ENCODE measurements at places on chromosomes 2 and 18. TPM values are rescaled to one million over a fixed set of nuclear protein-coding genes. Genes with fewer than 3 reads are reported as not detected.
A peak's percentile ranks its signal among the peaks of the same experiment; 100 is the strongest.

GRCh38 chr2:131038258-131039100 lies 54.8 kb downstream of the FAM168B start:
- DNase-seq: no peak
- H3K4me1 ChIP-seq: peaks cover 11% of the 10 kb centered on the region
- no peaks in the 10 kb centered on the region for H3K36me3 ChIP-seq
- H3K4me3 ChIP-seq: no peak overlapping the region
- peaks cover 22% of the 10 kb centered on the region for H3K27me3 ChIP-seq

DNA sequence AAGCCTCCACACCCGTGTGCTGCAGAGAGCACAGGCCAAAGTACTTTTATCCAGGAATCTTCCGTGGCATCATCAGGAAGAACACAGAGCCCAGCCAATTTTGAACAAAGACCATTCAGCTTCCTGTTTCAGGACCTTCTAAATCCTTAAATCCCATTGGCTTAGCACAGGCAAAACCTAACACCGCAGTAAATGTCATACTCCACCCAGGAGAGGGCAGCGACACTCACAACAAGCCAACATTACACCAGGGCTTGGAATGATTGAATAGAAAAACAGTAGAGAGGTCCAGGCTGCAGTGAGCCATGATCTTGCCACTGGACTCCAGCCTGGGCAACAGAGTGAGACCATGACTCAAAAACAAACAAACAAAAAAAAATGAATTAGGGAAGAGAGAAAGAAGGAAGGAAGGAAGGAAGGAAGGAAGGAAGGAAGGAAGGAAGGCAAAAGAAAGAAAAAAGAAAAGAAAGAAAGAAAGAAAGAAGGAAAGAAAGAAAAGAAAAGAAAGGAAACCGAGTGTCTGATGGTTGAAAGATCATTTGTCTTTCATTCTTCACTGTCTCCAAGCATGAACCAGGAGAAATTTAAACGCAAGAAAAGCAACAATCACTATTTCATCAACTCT lies 144.6 kb upstream of the SATB2 start:
- no peaks in the 10 kb centered on the region for H3K36me3 ChIP-seq
- H3K27ac ChIP-seq: no peak overlapping the region
- DNase-seq: no peak
- peaks cover 5% of the 10 kb centered on the region for H3K4me1 ChIP-seq
- H3K4me3 ChIP-seq: no peak overlapping the region

DNA sequence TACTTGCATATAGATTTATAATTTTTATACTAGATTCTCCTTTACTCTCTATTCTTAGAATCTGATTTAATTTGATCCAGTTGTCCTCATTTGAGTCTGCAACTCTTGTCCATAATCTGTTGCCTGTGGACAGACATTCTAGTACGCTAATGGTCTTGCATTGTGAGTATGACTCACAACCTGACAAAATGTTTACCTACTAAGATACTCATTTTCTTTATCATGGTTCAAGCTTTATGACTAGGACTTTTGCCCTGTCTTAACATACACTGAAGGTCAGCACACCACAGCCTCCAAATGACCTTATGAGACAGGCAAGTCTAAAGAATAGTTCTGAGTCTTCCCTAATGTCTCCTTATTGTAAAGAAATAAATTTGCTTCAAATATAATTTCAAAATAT lies 142.3 kb upstream of the CDH7 start:
- H3K27me3 ChIP-seq: no peaks in the 10 kb centered on the region
- H3K4me3 ChIP-seq: no peak overlapping the region
- H3K36me3 ChIP-seq: no peaks in the 10 kb centered on the region
- DNase-seq: no peak
- H3K27ac ChIP-seq: no peak overlapping the region

- H3K36me3 ChIP-seq: no peaks in the 10 kb centered on the region
- no peak for DNase-seq
- H3K27me3 ChIP-seq: no peaks in the 10 kb centered on the region
- H3K27ac ChIP-seq: no peak overlapping the region
- H3K4me1 ChIP-seq: no peaks in the 10 kb centered on the region
- H3K4me3 ChIP-seq: no peak overlapping the region
These were observed 481.3 kb upstream of the CHAC2 start for GRCh38 chr2:53286345-53286744.

- no peak overlapping the region for H3K27ac ChIP-seq
- H3K36me3 ChIP-seq: no peaks in the 10 kb centered on the region
- H3K4me3 ChIP-seq: no peak overlapping the region
- no peaks in the 10 kb centered on the region for H3K4me1 ChIP-seq
- no peak for DNase-seq
- H3K27me3 ChIP-seq: peaks cover 10% of the 10 kb centered on the region
These were observed 12.4 kb upstream of the VAPA start for GRCh38 chr18:9901377-9901776.

DNA sequence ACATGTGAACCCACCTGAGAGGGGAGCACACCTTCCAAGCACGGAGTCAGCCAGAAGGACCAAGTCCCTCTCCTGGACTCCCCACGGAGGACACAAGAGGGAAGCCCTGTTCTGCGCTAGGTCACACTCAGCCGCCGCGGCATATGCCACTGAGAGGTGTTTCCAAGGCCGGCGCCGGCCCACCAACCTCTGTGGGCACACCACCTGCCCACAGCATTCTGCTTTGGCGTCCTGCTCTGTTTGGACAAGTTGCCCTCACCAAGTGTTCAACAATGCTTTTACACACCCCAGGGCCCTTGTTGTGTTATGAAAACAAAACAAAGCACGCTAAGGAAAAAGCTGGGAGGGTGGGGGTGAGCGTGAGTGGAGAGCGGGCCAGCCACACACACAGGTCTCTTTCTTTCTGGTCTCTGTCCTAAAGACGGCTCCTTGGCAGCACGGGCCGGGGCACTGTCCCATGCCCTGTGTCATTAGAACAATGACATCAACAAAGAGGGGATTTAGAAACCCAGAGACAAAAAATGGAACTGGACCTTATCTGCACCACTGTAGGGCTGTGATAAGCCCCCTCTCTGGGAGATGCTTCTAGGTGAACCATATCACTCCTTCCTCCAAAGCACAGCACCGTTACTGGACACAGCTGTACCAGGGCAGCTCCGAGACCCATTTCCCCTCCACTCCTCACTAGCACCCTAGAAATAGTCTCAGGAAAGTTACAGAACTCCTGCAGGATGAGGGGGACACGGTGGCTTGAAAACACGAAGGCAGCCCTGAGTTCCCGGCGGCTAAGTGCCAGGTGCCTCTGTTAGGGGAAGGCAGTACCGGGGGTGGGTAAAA lies 17.0 kb downstream of the SMAD7 start:
- no peak for DNase-seq
- H3K36me3 ChIP-seq: no peaks in the 10 kb centered on the region
- peak overlapping the region; percentile 86 for H3K27ac ChIP-seq
- H3K27me3 ChIP-seq: no peaks in the 10 kb centered on the region
- H3K4me3 ChIP-seq: peak overlapping the region; percentile 69

GRCh38 chr2:236977063-236977851 lies 108.4 kb upstream of the COPS8 start:
- peaks cover 18% of the 10 kb centered on the region for H3K27me3 ChIP-seq
- no peak overlapping the region for H3K27ac ChIP-seq
- no peak overlapping the region for H3K4me3 ChIP-seq
- DNase-seq: no peak
- H3K36me3 ChIP-seq: no peaks in the 10 kb centered on the region

DNA sequence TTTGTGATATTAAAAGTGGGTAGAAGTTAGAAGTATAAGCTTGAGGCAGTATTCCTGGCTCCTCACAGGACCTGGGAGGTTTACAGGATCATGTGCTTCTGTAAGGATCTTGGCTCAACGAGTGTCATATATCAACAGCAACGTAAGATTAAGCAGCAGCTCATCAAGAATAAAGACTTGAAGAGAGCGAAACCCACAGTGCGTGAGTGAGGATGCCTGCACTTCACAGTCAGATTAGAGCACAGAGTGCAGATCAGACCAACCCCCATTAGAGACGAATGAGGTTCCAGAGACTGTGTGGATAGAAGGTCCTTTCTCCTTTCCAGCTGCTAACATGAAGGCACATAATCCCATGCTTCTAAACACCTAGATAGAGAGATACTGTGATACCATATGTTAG lies 1656.7 kb upstream of the NXPH2 start:
- H3K4me3 ChIP-seq: no peak overlapping the region
- no peaks in the 10 kb centered on the region for H3K36me3 ChIP-seq
- H3K27ac ChIP-seq: no peak overlapping the region

GRCh38 chr18:11871501-11871900 lies 20.3 kb downstream of the CHMP1B start:
- H3K27me3 ChIP-seq: peaks cover 4% of the 10 kb centered on the region
- H3K4me3 ChIP-seq: no peak overlapping the region
- no peak overlapping the region for H3K27ac ChIP-seq
- peaks cover 2% of the 10 kb centered on the region for H3K36me3 ChIP-seq
- DNase-seq: no peak

- H3K4me1 ChIP-seq: no peaks in the 10 kb centered on the region
- no peaks in the 10 kb centered on the region for H3K36me3 ChIP-seq
- no peak overlapping the region for H3K4me3 ChIP-seq
- DNase-seq: no peak
These were observed 204.4 kb upstream of the TWIST2 start for GRCh38 chr2:238643400-238643907.

- peak overlapping the region; percentile 12 for H3K27ac ChIP-seq
- H3K36me3 ChIP-seq: peaks cover 17% of the 10 kb centered on the region
- peaks cover 10% of the 10 kb centered on the region for H3K4me1 ChIP-seq
- no peak for DNase-seq
- H3K4me3 ChIP-seq: no peak overlapping the region
These were observed 106.9 kb upstream of the SP3 start for GRCh38 chr2:174072069-174072468.

GRCh38 chr18:32454593-32454992 lies 16.1 kb downstream of the GAREM1 start:
- no peaks in the 10 kb centered on the region for H3K36me3 ChIP-seq
- no peaks in the 10 kb centered on the region for H3K4me1 ChIP-seq
- no peak overlapping the region for H3K27ac ChIP-seq
- no peak overlapping the region for H3K4me3 ChIP-seq
- no peak for DNase-seq

DNA sequence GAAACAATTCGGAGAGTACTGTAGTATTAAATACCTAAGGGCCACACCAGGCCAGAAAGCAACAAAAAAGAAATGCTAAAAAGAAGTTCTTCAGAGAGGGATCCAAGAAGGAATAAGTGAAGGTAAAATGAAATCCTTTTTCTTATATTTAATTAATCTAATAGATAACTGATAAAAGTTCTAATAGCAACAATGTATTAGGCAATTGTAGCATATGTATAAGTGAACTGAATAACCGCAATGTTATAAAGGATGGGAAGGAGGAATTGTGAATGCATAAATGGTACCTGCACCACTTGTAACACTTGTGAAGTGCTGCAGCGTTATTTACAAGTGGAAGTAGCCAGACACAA lies 21.8 kb downstream of the TMSB10 start:
- no peaks in the 10 kb centered on the region for H3K27me3 ChIP-seq
- H3K4me3 ChIP-seq: peak overlapping the region; percentile 92
- H3K4me1 ChIP-seq: peaks cover 57% of the 10 kb centered on the region
- H3K27ac ChIP-seq: peak overlapping the region; percentile 86

- no peaks in the 10 kb centered on the region for H3K36me3 ChIP-seq
- no peak for DNase-seq
- H3K4me1 ChIP-seq: peaks cover 26% of the 10 kb centered on the region
These were observed 3.8 kb upstream of the SEMA4C start for GRCh38 chr2:96873651-96874096.

DNA sequence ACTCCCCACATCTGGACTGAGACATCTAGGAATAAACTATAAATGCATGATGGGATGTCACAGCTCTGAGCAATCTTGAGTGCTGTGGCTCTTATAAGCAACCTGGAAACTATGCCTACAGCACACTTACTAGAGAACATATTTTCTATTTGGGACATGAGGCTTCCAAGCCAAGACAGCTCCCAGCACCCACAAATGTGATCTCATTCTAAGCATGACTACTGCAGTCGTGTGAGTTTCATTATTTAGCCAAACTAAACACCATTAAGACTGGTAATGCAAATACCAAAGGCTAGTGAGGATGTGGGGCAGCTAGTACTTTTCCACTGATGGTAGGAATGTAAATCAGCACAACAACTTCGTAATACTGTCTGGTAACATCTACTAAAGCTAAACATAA lies 72.5 kb downstream of the RTTN start:
- H3K4me3 ChIP-seq: no peak overlapping the region
- H3K4me1 ChIP-seq: no peaks in the 10 kb centered on the region
- DNase-seq: no peak
- no peak overlapping the region for H3K27ac ChIP-seq
- peaks cover 56% of the 10 kb centered on the region for H3K36me3 ChIP-seq

CSRNP3 gene
- not detected for total RNA-seq

EMX1 gene
- total RNA-seq: 0.22 TPM

TFPI gene
- not detected for total RNA-seq

NYAP2 gene
- not detected for total RNA-seq

INO80C gene
- 31.6 TPM for total RNA-seq

ATP9B gene
- 49.2 TPM for total RNA-seq

TMEM237 gene
- total RNA-seq: 2.8 TPM

Measured in activated B cell treated with CpG ODN at 0.5 μM for 24 hours (primary cell).